NCI-H1092 treated with DMSO at 0.1 percent for 48 hours (cell line): ENCODE measurements at places on chromosomes 6 and 20.

DNA sequence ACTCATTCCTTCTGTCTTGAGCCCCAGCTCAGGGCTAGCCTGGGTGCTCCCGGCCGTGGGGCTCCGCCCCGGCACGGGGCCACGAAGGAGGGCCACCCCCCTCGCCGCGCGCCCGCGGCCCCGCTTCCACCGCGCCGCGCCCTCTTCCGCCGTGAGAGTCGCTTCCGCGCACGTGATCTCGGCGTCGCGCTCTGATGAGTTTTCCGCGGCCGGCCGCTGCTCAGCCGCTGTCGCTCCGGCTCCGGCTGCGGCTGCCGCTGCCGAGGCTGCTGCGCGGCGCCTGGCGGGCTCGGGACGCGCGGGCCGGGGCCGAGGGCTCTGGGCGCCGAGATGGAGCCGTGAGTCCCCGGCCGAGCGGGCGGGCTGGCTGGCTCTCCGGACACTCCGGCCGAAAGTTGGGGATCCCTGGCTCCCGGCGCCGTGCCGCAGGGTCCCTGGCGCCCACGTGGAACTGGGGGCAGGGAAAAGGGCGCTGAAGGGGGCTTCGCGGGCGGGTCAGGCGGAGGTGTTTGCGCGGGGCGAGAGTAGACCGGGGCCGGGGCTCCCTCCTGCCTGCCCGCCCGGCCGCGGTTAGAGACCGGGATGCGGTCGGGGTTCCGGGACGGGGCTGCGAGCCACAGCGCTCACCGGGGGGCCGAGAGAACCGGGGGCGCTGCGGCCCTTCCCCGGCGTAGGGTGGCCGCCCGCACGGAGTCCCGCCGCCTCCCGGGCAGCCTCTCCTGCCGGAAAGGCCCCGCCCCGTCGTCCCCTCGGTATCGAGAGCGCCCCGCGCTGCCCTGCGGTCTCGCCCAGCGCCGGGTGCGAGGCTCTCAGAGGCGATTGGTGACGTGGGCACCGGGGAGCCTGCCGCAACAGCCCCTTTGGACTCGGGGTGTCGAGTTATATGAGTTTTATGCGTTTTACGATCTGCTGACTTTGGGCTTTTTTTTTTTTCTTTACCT is at the start of gene TMEM181:
Gene TMEM181 (plus strand): TSS at position 197 of the 941 bp plus-strand sequence. CDS start 134 bp downstream, at position 331.
- DNase-seq: peak; percentile 61

DNA sequence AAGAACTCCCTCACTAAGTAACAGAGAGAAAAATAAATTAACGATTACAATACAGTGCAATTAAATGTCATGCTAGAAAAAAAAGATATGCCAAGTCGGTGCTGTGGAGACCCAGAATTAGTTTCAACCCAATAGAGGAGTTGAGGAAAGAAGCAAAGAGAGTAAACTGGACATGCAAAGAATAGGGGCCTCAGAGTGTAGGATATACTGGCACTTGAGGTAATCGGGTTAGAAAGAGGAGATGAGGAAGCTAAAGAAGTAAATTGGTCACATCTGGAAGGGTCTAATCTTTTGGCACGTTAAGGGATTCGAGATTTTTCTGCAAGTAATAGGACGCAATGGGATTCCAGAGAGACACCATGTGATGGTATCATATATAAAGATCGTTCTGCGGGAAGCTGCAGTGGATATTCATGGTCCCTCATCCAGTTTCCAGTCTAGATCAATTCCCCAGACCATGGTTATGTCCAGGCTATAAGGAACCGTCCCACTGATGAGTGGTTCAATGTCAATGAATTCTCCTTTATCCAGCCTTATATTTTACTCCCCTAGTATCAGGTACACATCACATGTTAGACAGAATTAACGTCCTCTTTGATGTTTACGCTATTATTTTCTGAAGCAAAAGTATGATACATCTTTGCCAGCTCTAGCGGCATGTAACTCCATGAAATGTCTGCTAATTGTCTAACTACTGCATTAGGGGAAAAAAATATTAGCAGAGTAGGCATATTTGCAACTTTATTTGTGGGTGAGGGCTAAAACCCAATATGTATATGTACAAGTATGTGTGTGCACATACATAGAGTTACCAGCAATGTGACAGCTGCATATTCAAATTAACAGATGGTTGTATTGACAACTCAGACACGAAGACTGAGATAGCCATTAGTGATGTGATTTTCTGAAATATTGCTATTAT is 1.1 kb upstream of the TBC1D32 start:
- DNase-seq: no peak

DNA sequence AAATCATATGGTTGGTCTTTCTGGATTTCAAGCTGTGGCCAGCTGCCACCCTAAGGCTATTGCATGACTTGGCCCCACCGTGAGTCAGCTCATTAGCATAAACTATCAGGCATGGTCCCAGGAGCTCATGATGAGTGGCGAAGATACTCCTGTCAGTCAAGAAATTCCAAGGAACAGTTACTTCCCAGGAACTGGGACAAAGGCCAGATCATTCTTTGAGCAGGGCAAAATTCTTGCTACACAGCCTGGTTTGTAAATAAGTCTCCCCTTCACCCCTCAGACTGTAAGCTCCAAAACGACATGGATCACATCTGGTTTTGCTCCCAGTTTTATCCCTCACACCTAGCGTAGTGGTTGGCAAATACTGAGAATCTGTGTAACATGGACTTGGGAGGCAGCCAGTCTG is 33.0 kb upstream of the KIAA1586 start:
- DNase-seq: no peak

GRCh38 chr6:54598787-54599313 is 247.7 kb upstream of the FAM83B start:
- DNase-seq: no peak

GRCh38 chr6:89950879-89951391 is 56.7 kb downstream of the GJA10 start:
- DNase-seq: no peak
